ENCODE measurements at places on chromosomes 16 and 17.

DNA sequence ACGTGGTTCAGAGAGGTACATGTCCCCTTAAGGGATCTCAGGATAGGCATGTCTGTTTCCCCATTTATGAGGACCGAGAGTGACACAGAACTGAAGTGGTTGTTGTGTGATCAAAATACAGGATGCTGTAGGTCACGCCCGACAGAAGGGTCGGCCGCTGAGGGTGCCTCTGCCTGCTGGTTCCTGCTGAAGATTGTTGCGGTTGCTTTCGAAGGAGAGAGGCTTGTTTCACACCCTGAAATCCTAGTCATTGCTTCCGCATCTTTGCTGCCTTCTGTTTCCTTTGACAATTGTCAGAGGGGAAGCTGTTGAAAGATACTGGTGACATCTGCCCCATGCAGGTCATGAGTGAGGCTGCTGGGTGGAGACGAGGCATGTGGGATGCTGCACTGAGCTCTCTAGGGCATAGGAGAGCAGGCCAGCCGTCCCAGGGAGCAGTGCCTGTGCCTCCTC lies 3.8 kb upstream of the NAT9 start:
- no peak for DNase-seq

DNA sequence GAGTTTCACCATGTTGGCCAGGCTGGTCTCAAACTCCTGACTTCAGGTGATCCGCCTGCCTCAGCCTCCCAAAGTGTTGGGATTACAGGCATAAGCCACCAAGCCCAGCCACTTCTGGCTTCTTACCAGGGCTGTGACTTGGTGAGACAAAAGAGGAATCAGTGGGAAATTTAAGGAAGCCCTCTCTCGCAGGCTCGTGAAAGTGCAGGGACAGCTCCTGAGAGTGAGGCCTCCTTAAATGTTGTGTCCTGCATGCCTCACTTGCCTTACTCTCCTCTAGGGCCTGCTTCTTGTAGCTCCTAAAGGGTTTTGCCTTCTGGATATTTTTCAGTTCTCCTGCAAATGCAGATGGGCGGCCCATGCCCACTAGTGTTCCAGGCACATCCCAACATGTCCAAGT lies 5.2 kb downstream of the AHSP start:
- DNase-seq, result no peak

DNA sequence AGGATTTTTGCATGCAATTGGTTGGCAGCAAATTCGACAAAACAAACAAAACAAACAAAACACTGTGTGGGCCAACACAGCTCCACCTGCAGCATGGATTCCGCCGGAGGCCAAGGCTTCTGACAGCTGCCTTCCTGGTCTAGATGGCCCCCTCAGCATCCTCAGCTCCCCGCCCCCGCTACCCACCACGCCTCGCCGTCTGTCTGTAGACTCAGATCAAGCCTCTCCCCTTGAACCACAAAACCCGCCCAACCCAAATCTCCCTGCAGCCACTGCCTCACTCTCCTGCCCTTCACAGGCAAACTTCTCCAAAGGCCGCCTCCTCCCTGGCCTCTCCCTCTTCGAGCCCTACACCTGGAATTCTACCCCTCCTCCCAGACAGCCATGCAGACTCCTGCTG lies 57.9 kb downstream of the RTN4RL1 start:
- no peak for DNase-seq

DNA sequence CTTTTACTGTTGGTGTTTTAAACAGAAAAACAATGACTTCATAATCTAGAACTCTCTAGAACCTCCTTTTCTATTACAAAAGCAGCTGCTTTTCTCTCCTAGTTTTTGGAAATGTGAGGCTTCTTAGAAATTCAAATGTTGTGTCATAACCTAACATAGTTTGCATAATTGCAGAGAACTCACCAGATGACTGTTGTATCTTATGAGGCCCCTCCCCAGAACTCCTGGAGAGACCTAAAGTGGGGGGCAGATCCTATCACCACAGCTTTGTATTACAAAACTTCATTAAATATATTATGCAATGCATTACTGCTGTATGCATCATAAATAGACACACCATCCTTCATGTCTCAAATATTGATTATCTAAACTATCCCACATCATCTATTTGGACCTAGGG lies 538.7 kb upstream of the HSBP1 start:
- peak; percentile 46 for DNase-seq

DNA sequence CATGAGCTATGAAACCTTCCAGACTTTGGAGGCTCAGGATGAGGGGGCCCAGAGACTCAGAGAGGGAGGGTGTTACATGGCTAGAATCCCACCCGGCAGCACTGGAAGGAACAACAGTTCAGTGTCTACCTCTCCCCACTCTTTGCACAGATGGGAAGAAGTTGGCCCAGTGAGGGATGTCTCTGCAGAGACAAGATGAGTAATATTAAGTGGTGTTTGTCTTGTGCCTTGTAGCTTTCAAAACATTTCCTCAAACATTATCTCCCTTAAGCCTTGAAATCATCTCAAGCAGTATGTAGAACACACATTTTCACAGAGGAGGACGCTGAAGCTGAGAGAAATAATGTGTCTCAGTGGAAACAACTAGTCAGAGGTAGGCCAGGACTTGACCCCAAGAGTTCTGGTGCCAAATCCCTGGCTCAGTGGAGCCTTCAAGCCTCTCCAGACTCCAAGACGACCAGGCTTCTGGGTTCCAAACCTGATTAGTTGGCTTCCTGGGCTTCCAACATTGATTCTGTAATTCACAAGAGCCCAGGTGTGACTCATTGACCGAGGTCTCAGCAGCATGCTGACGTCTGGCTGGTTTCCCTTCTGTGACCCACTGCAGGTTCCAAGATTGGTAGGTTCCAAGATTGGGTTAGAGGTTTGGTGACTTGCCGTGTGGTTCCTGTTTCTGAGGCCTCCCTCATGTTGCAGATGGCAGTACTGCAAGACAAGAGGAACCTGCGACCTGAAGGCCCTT lies 7.4 kb downstream of the RNF112 start:
- DNase-seq, result peak; percentile 77

- DNase-seq, result no peak
Measured at GRCh38 chr16:65537336-65537735, 415.5 kb upstream of the CDH11 start.

- DNase-seq, result no peak
Measured at GRCh38 chr16:15773968-15774367, 82.9 kb downstream of the MYH11 start.

GRCh38 chr17:19304209-19304608 lies 58.3 kb downstream of the B9D1 start:
- DNase-seq, result peak; percentile 68

DNA sequence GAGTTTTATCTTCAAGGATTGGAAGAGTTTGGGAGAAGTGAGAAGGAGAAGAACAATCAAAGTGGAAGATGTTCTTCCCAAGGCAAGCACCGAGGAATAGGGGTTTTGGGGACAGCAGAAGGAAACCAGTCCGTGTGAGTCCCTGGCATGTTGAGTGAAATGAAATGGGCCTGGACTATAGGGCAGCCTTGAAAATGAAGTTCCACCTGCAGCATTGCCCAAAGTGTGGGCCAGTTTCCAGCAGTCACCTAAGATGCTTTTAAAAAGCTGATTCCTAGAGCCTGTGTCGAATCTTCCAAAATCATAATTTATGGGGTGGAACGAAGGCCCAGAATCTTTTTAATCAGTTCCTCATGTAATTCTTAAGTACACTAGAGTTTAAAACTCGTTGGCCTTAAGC lies 59.9 kb upstream of the DNAH9 start:
- no peak for DNase-seq

- peak; percentile 69 for DNase-seq
Measured at GRCh38 chr16:82954224-82954929, 327.6 kb downstream of the CDH13 start.

- DNase-seq, result no peak
Measured at GRCh38 chr17:57391076-57391825, 134.9 kb downstream of the MSI2 start.

DNA sequence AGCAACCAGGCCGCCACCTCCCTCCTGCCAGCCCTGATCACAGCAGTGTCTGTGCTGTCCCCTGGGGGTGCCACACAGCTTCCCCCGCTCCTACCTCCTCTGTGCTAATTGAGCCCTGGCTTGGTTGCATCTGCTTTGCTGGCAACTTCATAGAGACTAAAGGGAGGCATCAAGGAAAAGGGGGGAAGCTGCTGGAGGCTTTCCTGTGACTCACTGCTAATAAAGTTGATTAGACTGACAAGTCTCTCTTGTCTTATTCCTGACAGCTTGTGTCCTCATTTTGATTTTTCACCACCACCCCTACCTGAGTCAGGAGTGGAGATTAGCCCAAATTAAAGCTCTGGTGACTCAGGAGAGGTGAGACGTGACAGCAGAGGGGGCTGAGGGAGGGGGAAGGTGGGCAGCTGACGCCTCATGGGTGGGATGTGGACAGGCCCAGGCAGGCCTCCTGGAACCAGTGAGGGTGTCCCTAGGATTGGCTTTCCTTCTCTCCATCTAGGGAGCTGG lies 310.0 kb downstream of the CBLN1 start:
- no peak for DNase-seq

DNA sequence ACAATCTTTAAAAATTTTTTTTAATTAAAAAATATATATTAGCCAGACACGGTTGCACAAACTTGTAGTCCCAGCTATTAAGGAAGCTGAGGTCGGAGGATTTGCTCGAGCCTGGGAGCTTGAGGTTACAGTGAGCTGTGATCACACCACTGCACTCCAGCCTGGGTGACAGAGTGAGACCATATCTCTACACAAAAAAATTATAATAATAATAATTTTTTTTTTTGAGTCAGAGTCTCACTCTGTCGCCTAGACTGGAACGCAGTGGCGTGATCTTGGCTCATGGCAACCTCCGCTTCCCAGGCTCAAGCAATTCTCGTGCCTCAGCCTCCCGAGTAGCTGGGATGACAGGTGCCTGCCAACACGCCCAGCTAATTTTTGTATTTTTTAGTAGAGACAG lies 23.8 kb downstream of the LITAF start:
- no peak for DNase-seq

DNA sequence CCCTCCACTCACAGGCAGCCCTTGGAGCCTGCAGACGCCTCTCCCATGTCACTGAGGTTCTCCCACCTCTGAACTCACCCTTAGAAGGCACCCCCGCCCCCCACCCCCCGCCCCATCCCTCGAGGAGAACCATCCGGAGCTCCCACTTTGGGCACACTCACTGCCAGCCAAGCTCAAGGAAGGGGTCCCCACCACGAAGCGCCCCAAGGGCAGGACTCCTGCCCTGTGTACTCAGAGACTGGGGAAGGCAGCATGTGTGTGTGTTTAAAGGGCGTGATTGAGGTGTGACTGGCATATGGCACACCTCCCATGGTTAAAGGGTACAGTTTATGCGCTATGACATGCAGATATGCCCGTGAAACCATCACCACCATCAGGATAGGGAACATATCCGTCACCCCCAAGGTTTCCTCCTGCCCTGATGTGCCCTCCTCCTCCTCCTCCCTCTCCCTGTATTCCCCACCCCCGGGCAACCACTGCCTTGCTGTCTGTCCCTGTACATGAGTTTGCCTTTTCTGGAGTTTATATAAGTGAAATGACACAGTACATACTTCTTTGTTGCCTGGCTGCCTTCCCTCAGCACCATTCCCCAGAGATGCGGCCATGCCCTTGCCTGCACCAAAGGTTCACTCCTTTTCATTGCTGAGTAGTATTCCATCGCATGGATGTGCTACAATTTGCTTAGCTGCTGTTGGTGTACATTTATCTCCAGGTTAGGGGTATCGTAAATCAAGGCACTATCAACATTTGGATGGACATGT lies 14.0 kb upstream of the RBFOX3 start:
- no peak for DNase-seq

GRCh38 chr16:87710887-87711286 lies 54.9 kb downstream of the KLHDC4 start:
- no peak for DNase-seq

- DNase-seq, result peak; percentile 22
Measured at GRCh38 chr17:5019475-5019956, 15.7 kb downstream of the SLC52A1 start.

DNA sequence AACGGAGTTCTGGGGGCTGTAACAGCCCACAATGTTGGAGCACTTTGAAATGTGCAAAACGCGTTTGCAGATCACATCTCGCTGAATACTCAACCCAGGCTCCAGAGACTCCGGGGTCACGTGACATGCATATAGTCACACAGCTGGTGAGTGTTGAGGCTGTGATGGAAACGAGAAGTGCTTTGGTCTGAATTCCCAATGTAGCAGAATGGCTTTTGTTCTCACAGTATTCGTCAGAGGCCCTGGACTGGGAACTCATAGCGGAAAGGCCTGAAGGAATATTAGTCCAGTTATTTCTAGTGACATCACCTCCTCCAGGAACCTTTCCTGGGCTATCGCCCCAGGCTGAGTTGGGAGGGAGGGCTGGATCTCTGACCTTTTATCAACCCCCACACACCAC lies 95.8 kb upstream of the CRHR1 start:
- no peak for DNase-seq

GRCh38 chr17:28900986-28901726 lies 1.7 kb downstream of the DHRS13 start:
- DNase-seq, result no peak
